ENCODE measurements at places on chromosomes 2 and 18.

GRCh38 chr2:62254424-62255266 is 58.7 kb downstream of the B3GNT2 start:
- no peak for DNase-seq

DNA sequence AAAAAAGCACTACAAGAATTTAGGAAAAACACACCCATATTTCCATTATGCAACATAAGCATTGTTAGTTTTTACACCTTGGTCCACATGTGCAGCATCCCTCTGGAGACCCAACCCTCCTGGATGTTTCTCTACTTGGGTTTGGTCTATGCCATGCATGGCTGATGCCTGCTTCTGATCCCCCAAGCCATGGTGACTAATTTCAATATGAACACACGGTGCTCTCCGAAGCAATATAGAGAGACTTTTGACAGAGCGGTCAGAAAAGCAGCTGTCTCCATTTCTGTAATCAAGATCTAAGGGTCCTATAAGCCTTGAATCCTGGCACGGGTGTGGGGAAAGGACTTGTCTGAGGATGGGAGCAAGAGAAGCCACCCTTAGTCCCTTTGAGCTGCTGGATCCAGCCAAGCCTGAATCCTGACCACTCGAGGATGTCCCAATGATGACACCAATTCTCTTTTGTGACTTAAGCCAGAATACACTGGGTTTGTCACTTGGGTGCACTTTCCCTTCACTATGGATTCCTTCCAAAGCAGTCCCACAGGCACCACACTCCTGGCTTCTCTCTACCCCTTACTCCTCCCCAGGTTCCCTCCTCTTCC is 91.5 kb downstream of the ACTR2 start:
- DNase-seq, result no peak

- no peak for DNase-seq
Observed at GRCh38 chr2:128755695-128756364, 437.2 kb upstream of the HS6ST1 start.

GRCh38 chr18:40930211-40930882 is 1024.7 kb upstream of the PIK3C3 start:
- DNase-seq, result no peak

DNA sequence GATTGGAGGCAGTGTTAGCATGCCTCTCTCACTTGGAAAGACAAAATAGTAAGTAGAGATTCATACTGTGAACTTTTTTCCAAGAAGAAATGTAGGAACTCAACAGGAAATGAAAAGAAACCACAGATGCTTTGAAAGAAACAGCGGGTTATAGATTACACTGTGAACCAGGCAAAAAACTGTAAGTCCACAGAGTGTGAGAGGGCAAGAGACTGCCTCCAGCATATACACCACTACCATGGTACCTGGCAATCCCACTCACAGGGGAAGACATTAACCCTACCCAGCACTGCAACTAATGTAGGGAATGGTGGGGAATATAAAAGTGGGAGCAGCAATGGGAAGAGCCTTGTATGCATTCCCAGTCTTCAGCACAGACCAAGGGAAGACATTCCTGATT is 150.6 kb upstream of the GALNT5 start:
- DNase-seq, result no peak

- no peak for DNase-seq
Observed at GRCh38 chr18:71426441-71426840, 1117.7 kb downstream of the CBLN2 start.

DNA sequence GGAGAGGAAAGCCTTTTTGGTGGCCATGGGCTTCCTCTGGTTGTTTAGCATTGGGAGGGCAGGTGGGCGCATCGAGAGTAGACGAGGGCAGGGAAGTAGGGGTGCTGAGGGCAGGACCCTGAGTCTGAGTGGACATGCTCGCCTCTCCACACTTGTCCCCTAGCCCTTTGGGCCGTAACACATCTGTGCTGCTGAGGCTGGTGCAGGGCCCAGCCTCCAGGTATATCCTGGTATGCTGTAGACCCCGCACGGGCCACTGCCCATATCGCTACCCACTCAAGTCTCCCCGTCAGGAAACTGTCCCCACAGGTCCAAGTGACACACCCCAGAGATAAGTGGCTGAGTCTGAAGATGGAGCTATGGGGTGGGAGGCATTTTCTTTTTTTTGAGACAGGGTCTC is 13.7 kb upstream of the CCDC74B start:
- no peak for DNase-seq

DNA sequence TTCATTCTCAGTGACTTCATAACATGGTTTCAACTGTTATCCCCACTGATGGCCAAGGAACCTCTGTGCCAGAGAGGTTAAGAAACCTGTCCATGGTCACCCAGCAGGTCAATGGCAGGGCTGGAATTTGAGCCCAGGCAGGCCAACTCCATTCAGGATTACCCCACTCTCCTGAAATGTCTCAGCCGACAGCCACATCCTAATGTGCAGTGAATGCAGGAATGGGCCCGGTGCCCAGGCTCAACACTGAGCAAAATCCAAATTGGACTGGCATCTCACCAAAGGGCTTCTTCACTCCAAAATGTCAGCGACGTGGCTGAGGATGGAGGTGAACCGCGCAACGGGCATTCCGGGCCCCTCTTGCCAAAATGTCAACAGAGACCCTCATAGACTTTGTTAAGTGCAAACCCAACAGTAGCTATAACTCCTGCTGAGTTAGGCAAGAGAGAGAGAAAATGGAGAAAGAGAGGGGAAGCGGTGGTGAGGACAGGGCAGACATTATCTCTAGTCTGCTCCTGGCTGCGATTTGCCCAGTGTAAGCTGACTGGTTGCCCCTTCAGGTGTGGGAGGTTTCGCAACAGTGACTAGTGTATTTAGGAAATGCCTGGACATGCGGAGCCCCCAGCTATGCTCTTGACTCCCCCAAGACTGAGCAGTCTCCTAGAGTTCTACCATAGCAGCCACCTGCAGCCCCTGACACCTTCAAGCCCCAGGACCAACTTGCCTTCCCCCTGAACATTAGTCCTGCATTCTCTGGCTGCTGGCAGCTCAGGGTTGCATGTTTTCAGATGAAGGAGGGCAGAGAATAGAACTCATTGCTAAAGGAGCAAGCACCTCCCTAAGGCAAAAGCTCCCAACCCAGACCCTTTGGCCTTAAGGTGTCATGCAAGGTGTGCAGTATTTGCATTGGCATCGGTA is 167.7 kb downstream of the ANAPC1 start:
- DNase-seq, result peak; percentile 51

DNA sequence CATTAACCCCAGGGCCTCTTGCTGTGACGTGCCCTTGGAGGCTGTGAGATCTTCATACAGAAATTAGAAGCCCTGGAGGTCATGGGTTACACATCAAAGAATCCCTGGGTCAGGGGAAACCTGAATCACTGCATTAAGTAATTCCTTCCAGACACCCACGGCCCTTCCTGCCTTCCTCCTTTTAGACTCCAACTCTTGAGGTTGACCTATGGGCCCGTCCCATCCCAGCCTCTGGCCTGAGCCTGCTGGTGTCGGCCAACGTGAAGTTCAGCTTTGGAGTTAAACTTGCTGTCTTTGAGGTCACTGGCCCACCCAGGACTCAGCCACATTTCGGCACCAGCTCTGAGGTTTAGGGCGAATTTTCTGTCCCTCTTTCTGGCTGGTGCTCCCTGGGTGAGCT is 198.3 kb downstream of the ACKR3 start:
- peak; percentile 46 for DNase-seq

DNA sequence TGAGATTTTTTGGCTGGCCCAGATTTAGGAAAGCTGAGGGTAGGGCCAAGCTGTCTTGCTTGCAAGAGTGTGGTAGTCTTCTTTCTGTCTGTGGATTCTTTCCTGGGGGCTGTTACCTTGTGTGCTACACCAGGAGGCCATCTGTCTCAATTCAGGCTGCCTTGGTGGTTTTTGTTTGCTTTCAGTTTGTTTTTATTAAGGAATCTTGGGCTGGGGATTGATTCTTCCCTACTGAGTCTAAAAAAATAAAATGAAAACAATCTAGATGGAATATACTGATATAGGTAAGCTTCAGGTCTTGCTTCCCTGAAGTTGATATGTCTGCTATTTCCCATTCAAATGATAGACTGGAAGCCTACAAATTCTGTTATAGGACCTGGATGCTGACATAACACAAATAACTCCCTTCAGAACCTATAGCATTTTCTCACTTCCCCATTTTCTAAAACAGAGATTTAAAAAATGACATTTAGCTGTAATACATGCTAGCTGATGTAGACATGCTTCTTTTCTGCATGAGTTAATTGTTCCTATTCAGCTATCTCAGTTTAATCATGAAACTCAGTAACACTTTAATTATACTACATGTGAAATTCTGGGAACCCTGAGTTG is 5.3 kb downstream of the LHCGR start:
- DNase-seq, result no peak

DNA sequence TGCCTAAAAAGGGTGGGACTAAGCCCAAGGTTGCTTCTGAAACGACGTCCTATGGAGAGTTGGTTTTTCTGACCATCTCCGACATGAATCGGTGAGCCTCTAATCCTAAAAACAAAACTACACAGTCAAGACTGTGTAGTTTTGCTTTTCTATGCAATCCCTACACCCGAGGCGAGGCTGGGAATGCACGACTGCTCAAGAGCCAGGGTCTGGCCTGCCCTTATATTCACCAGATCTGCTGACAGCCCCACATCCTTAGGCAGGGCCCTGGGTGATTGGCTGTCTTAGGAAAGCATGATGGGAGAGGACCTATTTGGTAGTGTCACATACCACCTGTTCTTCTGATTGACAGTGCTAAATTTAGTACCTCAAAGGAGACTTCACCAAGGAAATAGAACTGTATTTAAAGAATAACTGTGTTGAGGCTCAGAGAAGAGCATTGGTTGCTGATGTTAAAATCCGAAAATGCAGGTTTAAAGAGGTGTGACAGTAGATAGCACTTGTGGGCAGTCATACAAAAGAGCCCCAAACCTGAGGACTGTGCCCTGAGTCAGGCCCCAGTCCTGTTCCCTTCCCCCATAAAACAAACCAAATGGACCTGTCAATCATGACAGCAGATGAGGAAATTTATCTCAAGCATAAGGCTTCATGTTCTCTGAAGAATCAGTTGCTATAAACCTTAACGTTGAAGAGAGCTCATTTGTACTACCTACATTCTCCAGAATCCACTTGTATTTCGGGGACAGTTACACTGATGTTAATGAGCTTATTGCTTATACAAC is at the start of gene TTN:
Gene TTN (minus strand): TSS at position 197 of the 782 bp plus-strand sequence. CDS start 2,781 bp downstream, outside the sequence.
- no peak for DNase-seq

GRCh38 chr18:26696308-26696707 is 148.0 kb upstream of the KCTD1 start:
- no peak for DNase-seq

DNA sequence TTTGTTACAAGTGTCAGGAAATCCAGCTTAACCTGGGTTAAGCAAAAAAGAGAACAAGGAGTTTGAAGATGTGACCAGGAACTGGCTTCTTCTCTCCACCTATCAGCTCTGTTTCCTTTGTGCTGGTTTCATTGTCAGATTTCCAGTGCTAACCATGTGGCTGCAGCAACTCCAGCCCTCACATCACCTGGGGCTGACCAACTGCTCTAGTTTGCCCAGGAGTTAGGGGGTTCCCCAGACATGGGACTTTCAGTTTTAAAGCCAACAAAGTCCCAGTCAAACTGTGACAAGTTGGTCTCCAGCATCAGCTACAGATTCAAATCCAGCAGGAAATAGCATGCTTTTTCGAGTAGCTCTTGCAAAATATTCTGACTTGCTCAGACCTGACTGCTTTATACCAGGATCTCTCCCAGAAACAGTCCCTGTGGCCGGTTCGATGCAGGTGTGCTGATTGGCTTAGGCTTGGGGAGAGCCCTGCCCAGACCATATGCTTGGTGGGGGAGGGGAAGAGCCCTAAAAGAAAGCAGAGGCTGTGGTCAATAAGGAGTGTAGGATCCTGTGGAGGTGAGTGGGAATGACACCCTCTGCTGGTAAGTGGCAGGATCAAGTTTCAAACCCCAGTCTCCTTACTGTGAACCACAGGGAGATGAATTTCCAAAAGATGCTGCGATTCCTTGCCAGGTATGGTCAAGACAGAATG is 49.5 kb downstream of the KCNE4 start:
- DNase-seq, result no peak

- DNase-seq, result no peak
Observed at GRCh38 chr2:191839918-191840804, 6.7 kb downstream of the CAVIN2 start.

- no peak for DNase-seq
Observed at GRCh38 chr2:240993446-240994170, 4.8 kb upstream of the SNED1 start.

DNA sequence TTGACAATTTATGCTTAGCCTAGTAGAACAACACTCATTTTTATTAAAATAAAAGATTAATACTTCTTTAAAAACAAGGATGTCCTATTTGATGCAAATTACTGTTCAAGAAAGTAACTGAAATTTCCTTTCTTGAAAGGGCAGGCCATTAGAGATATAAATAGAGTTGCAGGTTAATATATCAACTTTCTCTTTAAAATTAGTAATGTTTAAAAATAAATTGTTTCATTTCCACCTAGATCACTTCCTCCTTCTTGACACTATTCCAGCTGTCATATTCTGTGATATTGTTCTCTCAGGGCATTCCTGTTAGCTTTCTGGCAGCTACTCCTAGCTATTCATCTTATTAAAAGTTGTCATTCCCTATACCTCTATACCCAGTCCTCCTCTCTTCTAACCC is 357.9 kb upstream of the NRP2 start:
- no peak for DNase-seq

DNA sequence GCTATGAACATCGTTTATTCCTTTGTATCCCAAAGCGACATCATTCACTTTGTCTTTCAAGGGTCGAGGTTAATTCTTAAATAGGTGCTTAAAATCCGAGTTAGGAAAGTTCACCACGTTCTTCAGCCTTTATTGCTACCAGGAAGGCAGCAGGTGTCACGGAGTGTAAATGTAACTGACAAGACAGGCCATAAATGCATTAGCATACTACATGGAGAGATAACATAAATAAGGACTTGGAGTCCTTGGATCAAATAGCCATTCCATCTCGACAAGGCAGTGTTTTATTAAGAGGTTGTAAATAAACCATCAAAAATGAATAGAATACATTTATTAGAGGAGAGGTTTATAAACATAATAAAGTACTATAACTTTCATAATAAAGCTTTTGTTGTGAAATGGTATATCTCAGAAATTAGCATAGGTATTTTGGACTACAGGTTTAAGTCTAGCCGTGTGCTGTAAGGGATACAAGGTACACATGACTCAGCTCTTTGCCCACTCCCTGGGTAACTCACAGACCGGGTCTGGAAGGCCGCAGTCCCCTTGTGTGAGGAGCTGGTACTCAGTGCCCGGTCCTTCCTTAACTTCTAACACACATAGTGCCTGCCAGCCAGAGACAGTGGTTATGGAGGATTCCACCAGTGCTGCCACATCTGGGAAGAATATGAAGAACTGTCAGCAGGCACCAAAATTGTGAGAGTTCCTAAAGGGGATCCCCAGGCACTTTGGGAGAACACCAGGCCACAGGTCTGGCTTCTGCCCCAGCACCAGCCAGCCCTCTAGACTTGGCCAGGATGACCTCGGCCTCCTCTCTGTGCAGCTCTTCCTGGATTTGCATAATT is 29.4 kb downstream of the CAPN13 start:
- no peak for DNase-seq

- no peak for DNase-seq
Observed at GRCh38 chr2:26946841-26947784, 23.3 kb upstream of the MAPRE3 start.

GRCh38 chr18:53534695-53535094 is 689.8 kb downstream of the MBD2 start:
- DNase-seq, result no peak
